Fibroblast of villous mesenchyme (primary cell): ENCODE measurements at places on chromosomes 5 and 9.

DNA sequence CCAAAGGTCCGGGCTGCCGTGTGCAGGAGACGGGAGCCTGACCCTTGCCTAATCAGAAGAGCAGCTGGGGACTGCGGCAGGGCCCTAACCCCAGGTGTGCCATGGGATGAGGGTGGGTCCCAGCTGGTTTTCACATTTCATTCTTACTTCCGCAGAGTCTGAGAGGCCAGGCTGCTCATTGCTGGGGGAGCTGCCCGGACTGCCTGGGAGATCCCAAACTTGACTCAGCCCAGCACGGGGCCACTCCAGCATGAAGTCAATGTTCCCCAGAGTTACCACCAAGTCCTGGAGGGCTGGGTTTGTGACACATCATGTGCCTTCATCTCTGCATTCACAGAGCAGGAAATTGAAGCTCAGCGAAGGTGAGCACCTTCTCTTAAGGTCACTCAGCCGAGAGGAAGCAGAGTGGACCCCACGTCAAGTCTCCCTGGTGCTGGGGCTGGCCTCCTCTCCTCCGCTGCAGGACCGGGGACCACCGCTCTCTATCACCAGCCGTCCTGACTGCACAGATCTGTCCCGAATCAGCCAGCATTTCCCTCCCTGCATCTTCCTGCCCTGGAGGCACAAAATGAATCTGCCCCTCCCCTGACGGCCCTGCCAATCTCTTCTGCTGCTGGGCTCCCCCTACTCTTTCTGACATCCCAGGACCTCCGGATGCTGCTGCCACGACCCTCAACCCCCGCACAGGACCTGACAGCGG is 54.6 kb upstream of the PHYKPL start:
- DNase-seq, result no peak

DNA sequence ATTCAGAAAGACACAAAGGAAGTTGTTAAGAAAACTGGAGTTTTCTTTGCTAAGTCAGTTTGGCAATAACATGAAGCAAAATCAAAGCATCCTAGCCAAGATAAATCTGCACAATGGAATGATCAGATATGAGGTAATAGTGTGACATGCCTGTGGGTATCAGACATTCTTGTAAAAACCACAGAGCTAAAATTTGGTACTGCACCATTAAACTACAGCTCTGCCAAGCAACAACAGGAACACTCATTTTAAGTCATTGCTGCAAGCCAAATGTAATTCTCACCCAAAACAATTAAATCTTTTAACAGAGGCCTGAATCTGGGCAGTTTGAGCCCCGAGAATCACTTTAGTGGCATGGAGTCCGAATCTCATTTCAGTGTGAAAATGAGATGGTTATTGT is 96.6 kb downstream of the VCAN start:
- peak; percentile 86 for DNase-seq

DNA sequence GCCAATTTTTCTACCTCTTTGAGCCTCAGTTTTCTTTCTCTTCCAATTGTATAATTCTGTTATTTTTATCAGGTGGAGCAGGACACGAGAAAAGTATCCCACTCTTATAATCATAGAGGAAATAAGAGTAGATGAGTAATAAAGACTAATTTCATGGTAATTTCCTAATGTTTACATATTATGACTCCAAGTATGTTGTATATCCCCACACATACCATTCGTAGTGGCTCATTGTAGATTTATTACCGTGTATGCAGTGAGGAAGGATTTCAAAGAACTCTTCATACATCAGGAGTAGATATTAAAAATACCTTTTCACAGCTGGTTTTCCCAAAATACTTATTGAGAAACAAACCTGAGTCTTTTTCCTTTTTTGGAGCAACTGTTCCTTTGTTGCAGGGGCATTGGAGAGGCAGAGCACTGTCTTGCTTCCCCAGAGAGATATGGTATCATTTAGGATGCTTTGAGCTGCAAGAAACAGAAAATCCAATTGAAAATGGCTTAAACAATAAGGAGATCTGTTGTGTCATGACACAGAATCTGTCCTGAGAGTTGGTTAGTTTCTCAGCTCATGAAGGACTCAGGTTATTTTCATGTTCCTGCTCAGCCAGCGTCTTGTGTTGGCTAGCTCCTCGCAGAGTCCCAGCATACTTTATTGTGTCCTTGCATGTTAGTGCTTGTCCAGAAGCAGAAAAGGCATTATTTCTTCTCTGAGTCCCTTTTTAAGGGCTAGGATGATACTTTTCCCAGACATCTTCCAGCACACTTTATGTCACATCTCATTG is 291.2 kb downstream of the ARHGAP26 start:
- peak; percentile 94 for DNase-seq

DNA sequence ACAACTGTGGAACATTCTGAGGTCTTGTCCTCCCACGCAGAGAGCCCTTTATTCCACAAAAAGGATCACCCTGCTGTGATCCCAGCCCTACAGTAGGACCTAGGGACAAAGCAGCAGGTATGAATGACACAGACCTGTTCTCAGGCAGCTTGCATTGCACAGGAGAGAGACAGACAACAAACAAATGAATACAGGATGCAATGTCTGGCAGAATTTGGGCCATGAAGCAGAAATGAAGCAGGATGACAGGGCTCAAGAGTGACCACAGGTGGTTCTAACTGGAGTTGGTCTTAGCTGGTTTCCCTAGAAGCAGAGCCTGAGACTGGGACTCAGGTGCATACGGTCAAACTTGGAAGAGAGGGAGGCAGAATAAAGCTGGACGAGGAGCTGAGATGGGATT is 388.8 kb downstream of the CDK5RAP2 start:
- DNase-seq, result no peak

GRCh38 chr9:34443976-34444375 is 14.4 kb downstream of the FAM219A start:
- DNase-seq, result no peak

GRCh38 chr9:85155352-85155751 is 485.8 kb downstream of the NTRK2 start:
- peak; percentile 0 for DNase-seq

GRCh38 chr5:100311806-100312205 is 223.4 kb upstream of the FAM174A start:
- DNase-seq, result no peak

- no peak for DNase-seq
Measured at GRCh38 chr5:90014420-90014819, 395.1 kb downstream of the CETN3 start.

DNA sequence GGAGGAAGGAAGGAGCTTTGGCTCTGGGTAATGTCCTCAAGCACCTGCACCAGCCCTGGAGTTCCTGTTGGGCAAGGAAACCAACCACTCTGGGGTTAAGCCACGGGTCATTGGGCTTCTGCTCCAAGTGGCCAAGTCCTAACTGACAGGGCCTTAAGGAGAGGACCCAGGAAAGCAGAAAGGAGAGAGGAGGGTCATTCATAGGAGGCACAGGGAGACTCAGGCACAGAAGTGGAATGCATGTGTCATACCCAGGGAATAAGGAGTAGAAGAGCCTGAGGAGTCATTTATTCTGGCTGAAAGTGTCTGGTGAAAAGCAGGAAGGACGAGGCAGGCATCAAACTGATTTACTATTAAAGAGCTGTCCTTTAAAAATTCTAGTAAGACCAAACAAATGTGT is 129.2 kb downstream of the DMRT2 start:
- no peak for DNase-seq

- no peak for DNase-seq
Measured at GRCh38 chr5:171093598-171093997, 215.4 kb upstream of the TLX3 start.

GRCh38 chr5:89351975-89352374 is 469.0 kb upstream of the MEF2C start:
- peak; percentile 26 for DNase-seq

DNA sequence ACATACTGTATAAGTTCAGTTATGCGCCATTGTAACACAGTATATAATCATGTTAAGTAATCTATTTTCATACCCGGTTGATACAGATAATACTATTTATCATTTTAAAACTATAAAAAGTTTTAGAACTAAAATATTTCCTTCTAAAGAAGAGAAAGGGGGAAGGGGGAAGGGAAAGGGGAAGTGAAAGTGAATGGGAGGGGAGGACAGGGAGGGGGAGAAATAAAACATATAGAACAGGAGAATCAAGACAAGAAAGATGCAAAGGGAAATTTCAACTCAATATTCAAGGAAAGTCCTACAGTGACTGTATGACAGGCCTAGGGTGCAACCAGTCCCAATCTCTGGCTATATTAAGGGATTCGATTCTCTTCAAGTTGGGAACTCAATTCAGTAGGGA is 1278.8 kb downstream of the MAT2B start:
- no peak for DNase-seq

DNA sequence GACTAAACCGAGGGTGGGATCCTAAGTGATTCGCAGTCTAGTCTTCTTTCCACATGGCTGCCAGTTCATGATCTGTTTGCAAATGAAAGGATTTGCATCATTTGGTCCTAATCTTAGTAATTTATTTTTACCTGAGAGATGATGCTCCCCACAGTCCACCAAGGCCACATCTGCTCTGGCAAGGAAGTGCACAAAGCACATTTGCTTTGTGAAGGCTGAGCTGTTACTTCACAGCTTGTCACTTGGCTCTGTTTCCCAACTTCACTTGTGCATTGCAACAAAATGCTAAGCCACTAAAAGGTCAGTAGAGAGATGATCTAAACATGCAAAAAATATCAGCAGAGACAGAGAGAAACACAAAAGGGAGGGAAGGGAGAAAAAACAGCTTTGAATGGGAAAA is 128.5 kb upstream of the VLDLR start:
- peak; percentile 84 for DNase-seq

- DNase-seq, result no peak
Measured at GRCh38 chr9:83199832-83200231, 136.9 kb upstream of the RASEF start.

GRCh38 chr9:15101095-15101494 is 190.9 kb upstream of the FREM1 start:
- peak; percentile 57 for DNase-seq

DNA sequence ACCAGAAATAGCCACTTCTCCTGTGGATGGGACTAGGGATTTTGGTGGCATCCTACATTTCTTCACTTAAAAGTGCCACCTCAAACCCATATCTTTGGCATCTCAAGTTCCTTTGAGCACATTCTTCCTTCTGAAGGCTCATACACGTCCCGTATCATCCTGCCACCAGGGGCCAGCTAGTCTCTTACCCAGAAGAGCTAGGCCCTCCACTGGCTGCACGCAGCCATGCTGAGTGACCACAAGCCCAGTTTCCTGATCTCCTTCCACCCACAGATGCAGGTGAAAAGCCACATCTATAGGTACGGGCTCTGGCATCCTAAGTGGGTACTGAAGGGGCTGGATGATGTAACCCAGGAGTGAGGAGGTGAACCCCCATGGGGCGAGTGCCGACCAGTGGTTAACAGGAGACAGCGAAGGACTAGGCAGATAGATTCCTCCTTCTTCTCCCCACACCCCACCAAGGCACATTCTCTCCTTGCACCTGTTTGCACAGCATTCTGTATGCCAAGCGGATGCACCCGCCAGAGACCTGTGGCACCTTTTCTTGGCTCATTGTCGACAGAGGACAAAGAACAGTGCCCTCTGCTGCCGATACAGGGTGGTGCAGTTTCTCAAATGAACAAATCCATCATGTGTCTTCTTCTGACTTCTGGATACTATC is 14.4 kb upstream of the SCGB3A1 start:
- peak; percentile 64 for DNase-seq

- DNase-seq, result no peak
Measured at GRCh38 chr9:89189215-89189614, 10.6 kb upstream of the SHC3 start.
